Tongue (tissue), 3 donors: ENCODE measurements at places on chromosomes 5 and 9. TPM values are rescaled to one million over a fixed set of nuclear protein-coding genes. Genes with fewer than 3 reads are reported as not detected.

The BTNL3 gene
- total RNA-seq: not detected

DNA sequence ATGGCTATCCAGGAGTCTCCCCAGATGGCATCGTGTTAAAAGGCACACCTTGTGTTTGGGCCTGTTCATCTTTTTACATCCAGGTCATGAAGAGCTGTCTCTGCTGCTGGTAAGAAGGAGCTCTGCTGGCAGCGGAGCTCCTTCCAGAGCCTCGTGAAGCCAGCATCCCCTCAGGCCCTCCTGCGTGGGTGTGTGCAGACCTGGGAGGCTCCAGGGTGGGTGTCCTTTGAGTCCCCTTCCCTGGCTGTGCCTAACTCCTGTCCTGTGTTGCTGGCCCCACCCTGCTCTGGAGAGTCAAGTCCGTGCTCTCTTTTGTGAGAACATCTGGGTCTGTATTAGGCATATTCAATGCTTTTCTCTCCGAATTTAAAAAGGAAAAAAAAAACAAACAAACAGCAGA, 149.6 kb upstream of the IRX2 start:
- DNase-seq: no peak

The ELP1 gene
- total RNA-seq: 52.1 TPM

DNA sequence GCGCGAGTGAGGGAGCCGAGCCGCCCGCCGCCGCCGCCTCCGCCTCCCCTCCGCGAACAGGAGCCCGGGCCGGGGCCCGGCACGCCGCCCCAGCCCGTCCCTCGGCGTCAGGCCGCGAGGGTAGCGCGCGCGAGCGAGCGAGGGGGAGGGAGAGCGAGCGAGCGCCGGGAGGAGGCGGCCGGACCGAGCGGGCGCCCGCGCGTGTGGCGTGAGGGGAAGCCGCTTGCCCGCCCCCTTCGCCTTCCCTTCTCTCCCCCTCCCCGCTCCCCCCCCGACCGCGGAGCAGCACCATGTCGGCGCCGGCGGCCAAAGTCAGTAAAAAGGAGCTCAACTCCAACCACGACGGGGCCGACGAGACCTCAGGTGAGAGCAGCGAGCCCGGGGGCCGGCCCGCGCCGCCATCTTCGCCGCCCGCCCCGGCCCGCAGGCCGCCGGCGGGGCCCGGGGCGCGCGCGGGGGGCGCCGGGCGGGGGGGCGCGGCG, 312 bp downstream of the SET start:
- peak; percentile 72 for DNase-seq

The CDC20B gene
- not detected for total RNA-seq

DNA sequence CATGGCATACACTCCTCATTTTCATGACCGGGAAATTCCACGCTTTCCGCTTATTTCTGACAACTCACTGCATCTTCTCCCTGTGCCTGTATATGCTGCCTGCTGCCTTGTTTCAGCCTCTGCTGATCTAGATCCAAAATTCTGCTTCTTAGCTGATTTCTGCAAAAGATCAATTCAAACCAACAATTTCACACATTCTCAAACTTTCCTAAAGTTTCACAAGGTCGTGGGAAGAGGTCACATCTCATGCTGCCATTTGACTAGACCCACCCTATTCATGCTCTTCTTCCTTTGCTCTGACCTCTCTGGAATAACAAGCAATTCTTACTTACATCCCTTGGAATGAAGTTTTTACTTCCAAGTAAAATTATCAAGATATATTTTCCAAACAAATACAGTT, 84.5 kb downstream of the TMEM167A start:
- no peak for DNase-seq

- no peak for DNase-seq
Measured at GRCh38 chr9:22463205-22463604, 16.6 kb downstream of the DMRTA1 start.

The PCDHGC3 gene
- 104 TPM for total RNA-seq

The LHFPL2 gene
- total RNA-seq: 107 TPM
